NCI-H146 (cell line): ENCODE measurements at places on chromosomes 3 and 15.
A peak's percentile ranks its signal among the peaks of the same experiment; 100 is the strongest.

- DNase-seq = no peak
These were observed 104.5 kb downstream of the RPLP1 start for GRCh38 chr15:69557020-69557706.

DNA sequence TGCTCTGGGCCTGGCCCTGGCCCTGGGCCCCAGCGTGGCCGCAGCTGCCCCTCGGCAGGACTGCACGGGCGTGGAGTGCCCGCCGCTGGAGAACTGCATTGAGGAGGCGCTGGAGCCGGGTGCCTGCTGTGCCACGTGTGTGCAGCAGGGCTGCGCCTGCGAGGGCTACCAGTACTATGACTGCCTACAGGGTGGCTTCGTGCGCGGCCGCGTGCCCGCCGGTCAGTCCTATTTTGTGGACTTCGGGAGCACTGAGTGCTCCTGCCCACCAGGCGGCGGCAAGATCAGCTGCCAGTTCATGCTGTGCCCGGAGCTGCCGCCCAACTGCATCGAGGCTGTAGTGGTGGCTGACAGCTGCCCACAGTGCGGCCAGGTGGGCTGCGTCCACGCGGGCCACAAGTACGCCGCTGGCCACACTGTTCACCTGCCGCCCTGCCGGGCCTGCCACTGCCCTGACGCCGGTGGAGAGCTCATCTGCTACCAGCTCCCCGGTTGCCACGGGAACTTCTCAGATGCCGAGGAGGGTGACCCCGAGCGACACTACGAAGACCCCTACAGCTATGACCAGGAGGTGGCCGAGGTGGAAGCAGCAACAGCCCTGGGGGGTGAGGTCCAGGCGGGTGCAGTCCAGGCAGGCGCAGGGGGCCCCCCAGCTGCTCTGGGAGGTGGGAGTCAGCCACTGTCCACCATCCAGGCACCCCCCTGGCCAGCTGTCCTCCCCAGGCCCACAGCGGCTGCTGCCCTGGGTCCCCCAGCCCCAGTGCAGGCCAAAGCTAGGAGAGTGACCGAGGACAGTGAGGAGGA lies 21.7 kb downstream of the FBLN2 start:
- DNase-seq = peak; percentile 20

GRCh38 chr3:98012979-98013378 lies 22.1 kb downstream of the GABRR3 start:
- no peak for DNase-seq

GRCh38 chr3:53740956-53741355 lies 105.3 kb downstream of the CHDH start:
- no peak for DNase-seq

DNA sequence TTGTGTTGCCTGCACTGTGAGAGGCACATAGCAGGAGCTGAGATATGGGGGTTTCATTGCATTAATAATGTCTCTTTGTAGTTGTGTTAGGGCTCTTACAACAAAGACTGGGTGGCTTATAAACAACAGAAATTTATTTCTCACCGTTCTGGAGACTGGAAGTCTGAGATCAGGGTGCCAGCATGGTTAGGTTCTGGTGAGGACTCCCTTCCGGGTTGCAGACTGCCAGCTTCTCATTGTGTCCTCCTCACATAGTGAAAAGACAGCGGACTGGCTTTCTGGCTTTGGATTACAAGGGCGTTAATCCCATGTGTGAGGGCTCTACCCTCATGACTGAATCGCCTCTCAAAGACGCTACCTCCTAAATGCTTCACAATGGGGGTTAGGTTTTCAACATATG lies 20.6 kb downstream of the TMEM108 start:
- DNase-seq = no peak

DNA sequence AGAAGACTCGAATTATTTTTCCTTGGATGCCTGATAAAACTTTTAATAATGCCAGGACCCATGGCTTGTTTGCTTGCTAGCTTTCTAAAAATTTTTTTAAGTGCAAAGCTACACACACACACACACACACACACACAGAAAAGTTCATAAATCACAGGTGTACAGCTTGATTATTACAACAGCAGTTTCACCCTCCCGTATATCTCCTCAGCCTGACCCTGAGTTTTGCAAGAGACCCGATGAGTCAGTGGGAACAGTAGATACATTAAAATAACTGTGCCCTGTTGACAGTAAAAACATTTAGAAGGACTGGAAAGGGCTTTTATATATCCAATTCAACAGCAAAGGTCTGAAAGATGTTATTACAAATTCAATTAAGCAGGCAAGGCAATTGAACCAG lies 46.7 kb downstream of the EMC4 start:
- DNase-seq = no peak

- DNase-seq = no peak
These were observed 66.6 kb downstream of the IGF1R start for GRCh38 chr15:98714922-98715321.

- peak; percentile 44 for DNase-seq
These were observed 1.4 kb downstream of the CEMIP start for GRCh38 chr15:80780416-80781221.

GRCh38 chr15:78992416-78993256 lies 47.8 kb upstream of the CTSH start:
- no peak for DNase-seq

DNA sequence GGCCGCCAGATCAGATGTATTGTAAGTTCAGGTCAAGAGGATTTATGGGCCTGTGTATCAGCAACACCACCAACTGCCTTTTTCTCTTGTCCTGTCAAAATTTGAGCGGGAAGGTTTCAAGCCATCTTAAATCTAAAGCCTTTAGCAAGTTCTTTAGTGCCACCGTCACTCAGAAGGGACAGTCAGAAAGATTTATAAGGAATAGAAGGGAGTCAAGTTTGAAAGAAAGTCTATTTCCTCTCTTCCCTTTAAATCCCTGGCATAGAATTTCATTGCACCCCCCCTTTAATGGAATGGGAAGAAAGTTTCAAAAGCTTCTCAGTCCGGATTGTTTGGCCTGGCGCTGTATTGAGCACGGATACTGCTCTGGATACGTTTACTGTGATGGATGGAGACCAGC lies 359.4 kb downstream of the FEZF2 start:
- no peak for DNase-seq

DNA sequence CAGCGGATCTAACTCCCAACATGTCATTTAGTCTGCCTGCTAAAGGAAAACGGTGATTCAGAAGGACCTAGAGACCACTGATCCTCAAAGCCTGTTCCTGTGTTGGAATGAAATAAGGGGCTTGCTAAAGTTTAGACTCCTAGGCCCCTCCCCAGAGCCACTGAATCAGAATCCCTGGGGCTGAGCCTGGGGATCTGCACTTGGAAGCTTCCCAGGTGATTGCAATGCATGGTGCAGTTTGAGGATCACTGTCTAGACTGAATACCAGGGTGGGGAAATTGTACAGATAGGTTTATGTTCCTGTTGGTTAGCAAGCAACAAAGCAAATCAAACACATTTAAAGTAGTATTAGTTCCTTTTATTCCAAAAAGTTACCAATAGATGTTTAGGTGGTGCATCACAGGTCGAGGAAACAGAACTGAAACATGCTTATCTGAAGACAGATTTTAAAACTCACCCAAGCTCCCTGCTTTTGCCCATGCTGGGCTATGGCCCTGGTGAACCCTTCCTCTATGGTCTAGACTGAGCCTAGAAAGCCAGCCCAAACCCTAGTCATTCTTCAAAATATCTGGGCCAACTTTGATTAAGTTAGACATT lies 29.6 kb upstream of the SPTBN5 start:
- no peak for DNase-seq

DNA sequence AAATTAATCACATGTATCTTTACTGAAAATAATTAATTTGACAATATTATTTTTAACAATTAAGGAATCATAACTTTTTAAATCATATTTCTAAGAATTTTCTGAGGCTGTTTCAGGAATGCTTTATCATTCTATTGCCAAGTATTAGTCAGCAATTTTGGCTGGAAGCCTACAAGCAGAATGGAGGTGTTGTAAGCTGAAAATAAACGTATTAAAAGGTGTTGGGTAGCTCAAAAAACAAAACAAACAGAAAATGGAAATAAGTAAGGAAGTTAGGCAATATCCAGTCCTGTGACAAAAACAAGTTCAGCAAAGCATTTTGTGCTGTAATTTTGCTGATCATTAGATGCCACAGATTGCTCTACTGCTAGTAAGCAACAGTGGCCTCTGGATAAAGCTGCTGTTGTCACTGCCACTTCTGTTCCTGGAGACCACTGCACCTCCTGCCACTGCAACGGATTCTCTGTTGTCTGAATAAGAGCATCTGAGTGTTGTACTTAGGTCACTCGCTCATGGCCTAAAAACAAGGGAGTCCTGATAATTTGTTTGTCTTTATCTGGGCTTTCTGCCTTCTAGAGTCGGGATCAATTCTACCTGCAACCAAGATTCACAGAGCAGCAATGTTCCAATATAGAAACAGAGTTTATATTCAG lies 63.5 kb upstream of the SLITRK3 start:
- DNase-seq = no peak

- no peak for DNase-seq
These were observed 19.9 kb upstream of the LRIG1 start for GRCh38 chr3:66520724-66521123.

DNA sequence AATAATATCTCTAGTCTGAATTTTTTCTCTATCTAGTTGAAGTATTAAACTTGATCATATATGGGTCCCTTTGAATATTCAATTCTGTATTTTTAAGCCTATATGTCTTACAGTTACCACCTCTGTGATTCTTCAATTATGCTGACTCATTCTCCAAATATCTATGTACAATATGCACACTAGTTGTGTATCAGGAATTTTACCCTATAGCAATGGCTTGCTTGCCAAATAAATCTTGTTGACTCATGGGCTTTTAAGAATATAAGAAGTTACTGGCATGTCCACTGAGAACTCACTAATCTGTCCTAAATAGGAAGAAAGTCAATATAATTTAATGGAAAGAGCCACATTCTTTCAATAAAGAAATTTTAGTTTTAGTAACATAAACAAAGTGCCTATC lies 656.3 kb downstream of the RBMS3 start:
- DNase-seq = no peak

GRCh38 chr15:45268135-45268534 lies 16.1 kb downstream of the SLC28A2 start:
- DNase-seq = no peak

DNA sequence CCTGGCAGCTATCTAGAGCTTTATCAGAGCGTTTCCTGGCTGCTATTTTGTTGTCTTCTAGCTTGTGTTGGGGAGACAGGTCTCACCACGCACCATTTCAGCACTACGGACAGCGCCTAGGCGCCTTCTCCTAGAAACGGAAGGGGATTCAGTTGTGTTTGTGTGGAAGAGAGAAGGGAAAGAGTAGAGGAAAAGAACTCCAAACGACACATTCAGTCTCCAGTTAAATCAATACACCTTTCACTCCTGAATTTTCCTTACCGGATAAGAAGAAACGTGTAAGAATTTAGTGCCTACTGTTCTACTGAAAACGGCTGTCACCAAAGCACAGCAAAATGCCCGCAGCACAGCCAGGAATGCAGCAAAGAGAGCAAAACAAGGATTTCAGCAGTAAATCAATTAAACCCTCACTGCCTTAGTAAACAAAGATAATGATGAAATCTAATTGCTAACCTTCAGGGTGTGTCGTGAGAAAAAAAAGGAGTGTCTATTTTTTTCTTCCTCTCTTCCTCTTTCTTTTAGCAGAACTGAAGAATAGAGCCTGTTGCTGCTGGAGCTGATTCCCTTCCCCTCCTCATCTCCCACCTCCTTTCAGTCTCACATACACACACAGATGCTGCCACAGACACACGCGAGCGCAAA lies 412 bp upstream of the CTXN2 start:
- DNase-seq = peak; percentile 19

- no peak for DNase-seq
These were observed 40.7 kb downstream of the SUMF1 start for GRCh38 chr3:4426261-4426781.

DNA sequence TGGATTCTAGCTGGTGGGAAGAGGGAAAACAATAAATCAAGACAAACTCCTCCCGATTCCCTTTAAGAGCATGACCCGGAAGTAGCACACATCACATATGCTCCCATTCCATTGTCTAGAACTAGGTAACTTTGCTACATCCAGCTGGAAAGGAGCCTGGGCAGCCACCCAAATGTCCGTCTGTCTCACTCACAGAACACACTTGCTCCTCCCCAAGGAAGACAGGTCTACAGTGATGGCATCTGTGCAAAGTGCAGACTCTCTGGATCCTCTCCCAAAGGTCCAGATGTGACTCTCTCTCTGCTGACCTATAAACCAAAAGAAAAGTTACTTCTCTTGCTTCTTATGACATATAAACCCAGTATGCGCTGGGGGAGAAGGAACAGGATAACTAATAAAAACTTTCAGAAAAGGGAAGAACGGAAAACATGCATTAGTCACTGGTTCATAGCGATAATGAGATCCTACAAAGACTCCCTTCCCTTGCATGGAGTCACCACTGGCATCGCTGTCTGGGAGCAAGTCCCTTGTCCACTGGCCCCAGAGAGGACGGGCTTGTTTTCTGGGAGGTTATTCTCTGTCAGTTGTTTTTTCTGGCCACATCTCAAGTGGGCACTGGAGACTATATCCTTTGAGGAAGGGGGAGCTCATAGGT lies 29.8 kb upstream of the EPHB3 start:
- no peak for DNase-seq

DNA sequence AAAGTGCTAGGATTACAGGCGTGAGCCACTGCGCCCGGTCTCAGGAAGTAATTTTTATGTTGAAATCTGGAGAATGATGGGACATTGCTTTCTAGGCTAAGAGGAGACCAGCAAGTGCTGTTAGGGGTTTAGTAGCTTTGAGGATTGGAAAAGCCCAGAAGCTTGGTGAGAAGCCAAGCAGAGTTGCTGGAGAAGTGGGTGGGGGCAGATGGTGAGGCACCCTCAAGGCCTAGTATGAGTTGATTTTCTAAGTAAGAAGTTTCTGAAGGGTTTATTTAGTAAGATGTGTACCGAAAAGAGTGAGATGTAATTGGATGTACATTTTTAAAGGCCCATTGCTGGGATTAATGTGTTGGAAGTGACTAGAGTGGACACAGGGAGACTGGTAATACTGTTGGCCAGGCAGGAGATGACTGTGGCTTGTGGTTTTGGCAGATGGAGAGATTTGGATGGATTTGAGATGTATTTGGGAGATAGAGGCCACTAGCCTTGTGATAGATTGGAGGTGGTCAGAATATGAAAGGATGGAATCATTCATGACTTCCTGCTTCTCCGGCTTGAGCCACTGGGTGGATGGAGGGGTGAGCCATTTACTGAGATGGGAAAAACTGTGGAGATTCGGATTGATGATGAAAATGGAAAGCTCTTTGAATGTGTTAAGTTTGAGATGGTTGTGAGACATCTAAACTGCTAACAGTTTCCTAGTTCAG lies 2.3 kb downstream of the LRRC28 start:
- no peak for DNase-seq

- DNase-seq = peak; percentile 72
These were observed 163.9 kb downstream of the THSD4 start for GRCh38 chr15:71278989-71279756.

DNA sequence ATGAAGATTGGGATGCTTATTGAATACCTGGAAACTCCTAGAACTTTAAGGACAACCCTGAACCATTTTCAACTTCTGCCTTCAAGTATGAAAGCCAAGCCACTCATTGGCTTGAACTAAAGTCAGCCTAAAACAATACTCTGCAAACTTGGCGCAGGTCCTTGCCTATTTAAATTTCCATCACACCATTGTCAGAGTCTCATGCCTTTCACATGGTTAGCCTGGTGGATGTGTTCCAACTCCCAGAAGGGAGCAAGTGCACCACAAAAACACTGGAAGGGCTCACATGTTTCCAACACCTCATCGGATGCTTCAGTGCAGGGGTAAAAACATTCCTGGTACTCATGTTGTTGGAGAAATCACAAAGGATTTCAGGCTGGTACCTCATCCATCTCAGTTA lies 511.6 kb upstream of the MDFIC2 start:
- DNase-seq = no peak
